Stimulated activated CD4-positive, alpha-beta T cell treated with anti-CD3 and anti-CD28 coated beads, Interleukin-4, amount 100 ng/mL, for 1 hour (primary cell): ENCODE measurements at places on chromosomes 7 and 10.

GRCh38 chr7:19094598-19095352, 22.7 kb downstream of the TWIST1 start:
- DNase-seq = no peak

DNA sequence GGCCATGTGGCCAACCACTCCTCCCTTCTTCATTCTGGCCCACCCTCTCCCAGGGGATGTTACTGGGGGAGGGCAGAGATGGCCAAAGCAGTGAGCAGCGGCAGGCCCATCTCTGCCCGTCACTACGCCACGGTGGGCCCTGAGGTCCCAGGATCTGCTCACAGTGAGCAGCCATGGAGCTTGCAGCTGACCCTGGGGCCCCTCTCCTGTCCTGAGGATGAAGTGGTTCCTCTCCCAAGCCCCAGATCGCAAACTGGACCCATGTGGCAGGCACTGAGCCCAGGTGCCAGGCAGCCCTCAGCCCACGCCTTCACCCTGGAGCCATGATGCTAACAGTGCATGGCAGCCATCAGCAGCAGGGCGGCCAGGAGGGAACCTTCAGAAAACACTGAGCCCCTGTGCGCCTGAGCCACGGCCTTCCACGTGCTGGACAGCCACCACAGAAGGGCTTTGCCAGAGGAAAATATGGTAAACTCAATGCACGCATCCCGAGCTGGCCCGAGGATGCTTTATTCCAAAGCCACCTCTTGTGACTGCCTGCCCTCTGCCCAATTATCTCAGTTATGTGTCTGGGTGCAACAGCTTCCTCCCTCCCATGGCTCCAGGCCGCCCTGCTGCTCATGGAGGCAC, 485.7 kb downstream of the PTPRN2 start:
- DNase-seq = no peak

DNA sequence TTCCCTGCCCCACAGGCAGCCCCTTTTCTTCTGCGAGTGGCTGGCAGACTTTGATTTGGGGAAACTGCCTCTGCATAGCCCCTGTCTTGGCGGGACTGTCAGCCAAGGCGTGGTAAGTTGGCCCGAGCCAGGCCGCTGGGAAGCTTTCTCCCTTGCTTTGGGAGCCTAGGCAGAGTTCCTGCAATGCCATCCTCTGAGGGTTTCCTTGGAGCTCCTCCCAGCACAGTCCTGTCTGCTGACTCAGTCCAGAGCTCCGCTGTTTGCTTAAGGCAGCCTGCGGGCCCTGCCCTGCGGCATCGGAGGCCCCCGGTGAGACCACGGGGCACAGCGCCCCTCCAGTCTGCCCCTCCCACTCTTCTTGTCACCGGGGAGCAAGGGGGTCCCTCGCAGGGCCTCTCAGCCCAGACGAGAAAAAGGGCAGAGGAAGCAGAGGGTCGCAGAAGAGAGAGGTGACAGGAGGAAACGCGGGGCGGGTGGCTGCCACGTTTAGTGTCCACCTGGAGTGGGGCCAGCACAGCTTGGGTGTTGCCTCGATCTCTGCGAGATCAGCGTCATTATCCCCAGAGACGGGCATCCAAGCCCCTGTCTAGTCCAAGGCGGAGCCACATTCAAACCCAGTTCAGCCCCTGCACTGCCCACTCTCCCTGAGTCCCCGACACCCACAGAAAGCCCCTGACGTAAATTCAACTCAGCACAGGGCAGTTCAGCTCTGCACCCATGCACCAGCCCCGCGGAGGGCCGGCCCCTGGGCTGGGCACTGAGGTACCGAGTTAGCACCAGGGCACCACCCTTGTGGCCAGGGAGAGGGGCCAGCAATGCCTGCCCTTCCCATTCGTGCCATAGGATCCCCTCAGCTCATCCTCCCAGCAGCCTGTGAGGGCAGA, 59.0 kb upstream of the CHST15 start:
- no peak for DNase-seq

DNA sequence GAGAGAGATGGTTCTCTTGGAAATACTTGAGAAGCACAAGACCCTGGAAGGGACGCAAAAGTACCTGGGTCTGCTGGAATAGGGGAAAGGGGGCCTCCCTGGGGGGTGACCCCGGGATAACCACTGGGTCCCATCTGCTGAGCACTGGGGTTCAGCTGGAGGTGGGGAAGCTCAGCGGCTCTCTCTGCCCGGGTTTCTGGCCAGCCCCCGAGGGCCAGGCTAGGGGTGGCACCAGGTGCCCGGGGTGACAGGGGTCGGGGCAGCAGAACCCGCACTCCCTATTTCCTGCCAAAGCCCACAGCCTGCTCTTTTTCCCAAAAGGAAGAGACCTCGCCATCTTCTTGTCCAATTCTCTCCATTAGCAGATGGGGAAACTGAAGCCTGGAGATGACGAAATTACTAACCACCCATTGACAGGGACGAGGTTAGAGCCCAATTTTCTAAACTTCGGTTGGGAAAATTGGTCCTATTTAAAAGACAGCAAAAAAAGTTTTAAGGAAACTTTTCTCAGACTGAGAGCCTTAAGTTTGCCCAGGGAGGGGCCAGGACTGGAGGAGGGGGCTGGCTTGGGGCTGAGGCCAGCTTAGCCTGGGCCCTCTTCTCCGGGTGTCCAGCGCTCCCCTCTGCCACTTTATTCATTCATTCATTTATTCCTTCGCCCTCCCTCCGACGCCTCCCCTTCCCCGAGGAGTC, 17.8 kb upstream of the GATA3 start:
- DNase-seq = no peak

- no peak for DNase-seq
These were observed 61.0 kb downstream of the TRUB1 start for GRCh38 chr10:114998993-114999392.

DNA sequence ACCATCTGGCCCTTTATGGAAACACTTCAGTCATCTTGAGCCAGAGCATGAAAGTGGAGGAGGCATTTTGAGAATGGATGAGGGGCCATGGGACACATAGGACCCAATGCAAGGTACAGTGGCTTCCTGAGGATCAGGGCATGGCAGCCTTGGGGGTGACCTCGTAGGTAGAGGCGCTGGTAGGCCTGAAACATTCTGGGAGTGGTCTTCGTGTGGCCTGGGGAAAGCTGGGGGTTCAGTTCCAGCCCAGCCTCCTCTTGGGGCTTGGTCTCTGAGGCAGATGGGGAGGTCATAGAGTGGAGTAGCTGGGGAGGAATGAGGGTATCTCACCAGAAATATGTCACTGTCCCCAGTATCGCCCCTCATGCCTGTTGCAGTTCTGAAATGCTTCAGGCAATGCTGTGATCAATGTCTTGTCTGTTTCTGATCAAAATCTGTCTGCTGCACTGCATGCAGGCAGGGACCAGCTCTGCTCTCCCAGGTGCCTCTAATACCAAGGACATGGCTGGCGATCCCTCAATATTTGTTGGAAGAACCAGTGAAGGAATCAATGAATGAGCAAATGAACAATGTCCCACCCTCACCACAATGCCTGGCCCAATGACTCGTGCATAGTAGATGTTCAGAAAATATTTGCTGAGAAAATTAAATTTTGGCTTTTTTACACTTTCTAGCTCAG, 90.9 kb downstream of the CHST15 start:
- DNase-seq = no peak

- DNase-seq = no peak
These were observed 9.9 kb downstream of the ST7 start for GRCh38 chr7:116963234-116963633.

DNA sequence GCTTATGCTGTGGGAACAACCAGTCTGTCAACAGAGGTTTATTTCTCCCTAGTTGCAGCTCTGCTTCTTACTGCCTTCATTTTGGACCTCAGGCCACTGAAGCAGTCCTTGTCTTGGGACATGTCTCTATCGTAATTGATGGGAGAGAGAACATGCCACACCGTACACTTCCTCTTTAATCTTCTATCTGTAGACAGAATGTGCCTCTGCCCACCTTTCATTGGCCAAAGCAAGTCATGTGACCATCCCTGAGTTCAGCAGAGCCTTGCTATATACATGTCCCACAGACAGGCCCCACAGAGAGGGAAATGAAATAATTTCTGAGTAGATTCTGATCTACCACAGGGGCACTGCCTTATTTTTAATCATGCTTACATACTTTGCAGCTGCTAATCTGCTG, 98.0 kb downstream of the KCND2 start:
- no peak for DNase-seq

DNA sequence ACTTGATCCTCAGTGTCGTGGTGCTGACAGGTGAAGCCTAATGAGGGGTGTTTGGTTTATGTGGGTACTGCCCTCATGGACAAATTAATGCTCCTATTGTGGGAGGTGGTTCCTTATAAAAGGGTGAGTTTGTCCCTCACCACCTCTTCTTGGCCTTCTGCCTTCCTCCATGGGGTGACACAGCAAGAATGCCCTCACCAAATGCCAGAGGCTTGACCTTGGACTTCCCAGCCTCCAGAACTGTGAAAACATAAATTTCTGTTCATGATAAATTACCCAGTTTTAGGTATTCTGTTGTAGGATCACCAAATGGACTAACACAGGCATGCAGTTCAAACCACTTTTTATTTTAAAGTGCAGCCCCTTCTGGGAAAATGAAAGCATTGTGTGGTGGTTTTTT, 39.4 kb downstream of the BAMBI start:
- no peak for DNase-seq

DNA sequence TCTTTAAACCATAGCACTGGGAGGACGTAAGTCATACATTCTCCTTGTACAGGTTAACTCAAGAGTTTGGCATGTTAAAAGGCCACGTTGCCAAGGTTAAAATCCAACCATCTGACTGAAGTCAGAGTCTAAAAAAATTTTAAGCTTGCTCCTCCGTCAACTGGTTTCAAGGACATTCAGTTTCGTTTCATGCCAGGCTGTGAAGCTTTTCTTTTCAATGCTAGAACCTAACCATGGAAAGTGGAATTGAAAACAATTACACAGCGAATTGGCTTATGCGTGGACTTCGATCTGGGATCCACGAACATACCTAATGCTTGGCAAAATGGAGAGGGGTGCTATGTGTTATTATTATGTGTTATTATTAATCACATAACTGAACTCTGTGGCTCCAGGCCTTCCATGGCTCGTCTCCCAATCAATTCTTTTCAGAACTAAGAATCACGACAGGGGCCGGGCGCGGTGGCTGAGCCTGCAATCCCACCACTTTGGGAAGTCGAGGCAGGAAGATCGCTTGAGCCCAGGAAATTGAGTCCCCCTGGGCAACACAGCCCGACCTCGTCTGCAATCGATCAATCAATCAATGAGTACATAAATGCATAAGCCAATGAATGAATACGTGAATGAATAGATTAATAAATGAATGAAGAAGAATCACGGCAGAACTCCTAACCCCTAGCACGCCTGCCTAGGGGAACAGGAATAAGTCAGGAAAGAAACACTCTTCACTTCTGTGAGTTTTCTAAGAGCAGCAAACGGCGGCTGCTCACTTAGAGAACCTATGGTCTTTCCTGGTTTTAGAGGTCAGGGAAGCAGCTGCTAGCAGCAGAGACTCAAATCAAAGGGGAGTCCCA, 733 bp upstream of the ARL5B start:
- no peak for DNase-seq

GRCh38 chr7:150407588-150408392, 28.7 kb downstream of the ZNF775 start:
- DNase-seq = no peak

DNA sequence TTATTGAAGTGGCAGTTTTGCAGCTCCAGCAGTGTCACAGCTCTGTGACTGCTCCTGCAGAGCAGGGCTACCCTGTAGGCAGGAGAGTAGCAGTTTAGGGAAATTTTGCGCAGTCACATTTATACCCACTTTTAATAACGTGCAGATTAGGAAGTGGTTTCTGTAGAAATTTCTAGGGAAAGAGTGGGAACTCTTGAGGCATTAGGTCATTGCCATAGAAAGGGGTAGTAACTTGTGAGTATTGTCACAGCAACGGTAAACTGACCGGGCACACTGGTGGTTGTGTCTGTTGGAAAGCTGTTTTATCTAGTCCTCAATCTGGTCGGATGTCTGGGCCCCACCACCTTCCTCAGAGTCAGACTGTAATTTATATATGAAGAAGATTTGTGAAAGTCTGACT, 51.9 kb downstream of the CDC14C start:
- no peak for DNase-seq

DNA sequence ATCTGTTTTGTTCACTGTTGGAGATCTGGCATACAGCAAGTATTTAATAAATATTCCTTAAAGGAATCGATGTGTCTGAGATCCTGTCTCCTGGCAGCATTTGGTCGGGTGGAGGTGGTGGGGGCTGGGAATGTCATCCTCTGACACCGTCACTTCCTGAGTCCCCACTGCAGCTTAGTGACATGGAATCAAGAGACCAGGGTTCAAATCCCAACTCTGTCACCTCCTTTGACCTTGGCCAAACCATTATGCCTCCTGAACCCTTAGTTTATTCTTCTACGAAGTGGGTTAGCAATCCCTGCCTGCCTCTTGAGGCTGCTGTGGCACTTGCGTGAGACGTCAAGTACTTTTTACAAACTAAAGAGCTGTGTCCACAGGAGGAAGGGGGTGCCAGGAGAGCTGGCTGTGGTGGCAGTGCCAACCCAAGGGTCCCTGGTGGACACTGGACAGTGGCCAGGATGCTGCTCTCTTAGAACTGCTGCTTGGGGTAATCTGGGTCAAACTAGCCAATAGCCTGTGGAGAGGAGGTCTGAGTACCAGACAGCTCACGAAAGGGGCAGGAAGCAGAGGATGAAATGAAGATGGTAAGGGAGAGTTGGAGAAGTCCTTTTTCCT, 8.0 kb upstream of the ZMIZ1 start:
- no peak for DNase-seq

DNA sequence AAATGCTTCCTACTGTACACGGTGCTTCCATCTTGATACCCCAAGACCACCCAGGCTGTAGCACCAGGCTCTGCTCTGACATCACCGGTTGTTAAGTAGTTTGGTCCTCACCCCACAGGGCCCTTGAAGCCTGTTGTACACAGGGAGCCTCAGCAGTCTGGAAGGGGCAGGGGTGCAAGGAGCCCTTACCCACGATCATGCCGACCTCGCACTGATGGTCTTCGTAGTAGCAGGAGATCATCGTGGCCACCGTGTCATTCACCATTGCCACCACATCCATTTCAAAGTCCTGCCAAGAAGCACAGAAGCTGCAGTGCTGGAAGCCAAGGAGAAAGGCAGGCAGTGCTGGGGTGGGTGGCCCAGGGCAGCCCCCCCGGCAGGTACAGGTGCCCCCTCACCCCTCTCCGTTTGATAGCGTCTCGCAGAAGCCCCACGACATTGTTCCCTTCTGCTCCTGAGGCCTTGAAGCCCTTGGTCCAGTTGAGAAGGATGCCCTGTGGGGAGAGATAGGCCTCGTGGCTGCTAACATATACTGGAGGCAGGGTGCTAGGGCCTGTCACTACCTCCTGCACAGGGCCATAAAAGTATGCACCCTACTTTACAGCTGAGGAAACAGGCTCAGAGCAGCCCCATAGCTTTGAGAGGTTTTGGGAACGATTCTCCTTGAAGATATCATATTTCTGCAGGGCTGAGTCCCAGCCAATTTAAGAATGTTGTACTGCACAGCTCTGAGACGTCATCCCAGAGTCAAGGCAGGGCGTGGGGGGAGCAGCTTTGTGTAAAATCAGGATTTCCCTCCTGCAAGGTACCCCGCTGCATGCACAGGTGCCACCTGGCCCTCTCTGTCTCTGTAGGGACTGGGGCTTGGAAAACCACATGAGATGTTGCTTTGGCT, 8.7 kb upstream of the MYL7 start:
- no peak for DNase-seq
